Endothelial cell of umbilical vein (primary cell): ENCODE measurements at places on chromosomes 7 and 10.

- no peaks in the 10 kb centered on the region for H3K27me3 ChIP-seq
- H3K4me1 ChIP-seq = no peaks in the 10 kb centered on the region
- no peaks in the 10 kb centered on the region for H3K36me3 ChIP-seq
Measured at GRCh38 chr10:3010816-3011460, 56.4 kb upstream of the PFKP start.

DNA sequence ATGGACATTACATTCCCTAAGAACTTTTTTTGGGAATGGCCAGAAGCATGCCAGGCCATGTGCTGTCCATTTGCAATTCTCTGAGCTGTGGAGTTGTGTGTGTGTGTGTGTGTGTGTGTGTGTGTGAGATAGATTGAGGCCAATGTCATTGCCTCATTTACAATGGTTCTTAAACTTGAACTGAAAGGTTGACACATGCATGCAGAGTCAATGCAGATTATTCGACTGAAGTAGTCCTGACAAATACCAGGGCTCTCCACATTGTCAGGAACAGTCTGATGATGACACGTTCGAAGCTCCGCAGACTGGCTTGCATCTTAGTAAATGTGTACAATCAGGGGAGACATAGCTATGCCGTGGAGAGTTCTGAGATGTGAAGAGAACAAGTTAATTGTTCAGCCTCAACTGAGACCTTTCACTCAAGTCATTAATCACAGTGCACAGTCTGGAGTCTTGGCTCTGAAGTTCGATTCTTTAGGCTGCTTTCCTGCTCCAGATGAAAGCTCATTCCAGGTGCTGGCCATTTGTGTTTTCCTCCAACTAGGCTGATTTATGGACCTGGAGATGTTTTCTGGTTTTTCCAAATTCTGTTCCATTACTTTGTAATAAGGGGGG lies 921.9 kb downstream of the LRMDA start:
- H3K4me1 ChIP-seq = peaks cover 23% of the 10 kb centered on the region
- peak overlapping the region; percentile 90 for H3K27ac ChIP-seq

- peaks cover 56% of the 10 kb centered on the region for H3K36me3 ChIP-seq
- no peak for DNase-seq
- no peak overlapping the region for H3K27ac ChIP-seq
- no peak overlapping the region for H3K4me3 ChIP-seq
- no peaks in the 10 kb centered on the region for H3K4me1 ChIP-seq
Measured at GRCh38 chr7:100577103-100577502, 3.4 kb upstream of the SAP25 start.

DNA sequence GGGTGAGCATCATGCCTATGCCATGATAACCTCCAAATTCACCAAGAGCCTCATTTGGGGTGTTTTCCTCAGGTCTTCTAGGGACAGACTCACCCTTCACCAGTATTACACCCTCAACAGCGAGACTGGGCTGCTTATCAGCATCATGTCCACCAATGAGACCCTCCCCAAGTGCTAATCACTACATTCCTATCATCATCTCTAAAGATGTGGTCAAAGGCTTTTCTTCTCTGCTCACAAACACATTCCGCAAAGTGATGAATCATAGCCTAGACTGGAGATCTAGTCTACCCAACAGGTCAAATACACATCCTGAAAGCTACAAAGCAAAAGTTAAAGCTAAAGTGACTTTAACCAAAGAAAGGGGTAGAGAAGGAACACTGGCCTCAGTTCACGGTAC lies 75.3 kb upstream of the C7orf33 start:
- H3K4me3 ChIP-seq = no peak overlapping the region
- no peaks in the 10 kb centered on the region for H3K27me3 ChIP-seq
- H3K36me3 ChIP-seq = no peaks in the 10 kb centered on the region
- no peak overlapping the region for H3K27ac ChIP-seq

DNA sequence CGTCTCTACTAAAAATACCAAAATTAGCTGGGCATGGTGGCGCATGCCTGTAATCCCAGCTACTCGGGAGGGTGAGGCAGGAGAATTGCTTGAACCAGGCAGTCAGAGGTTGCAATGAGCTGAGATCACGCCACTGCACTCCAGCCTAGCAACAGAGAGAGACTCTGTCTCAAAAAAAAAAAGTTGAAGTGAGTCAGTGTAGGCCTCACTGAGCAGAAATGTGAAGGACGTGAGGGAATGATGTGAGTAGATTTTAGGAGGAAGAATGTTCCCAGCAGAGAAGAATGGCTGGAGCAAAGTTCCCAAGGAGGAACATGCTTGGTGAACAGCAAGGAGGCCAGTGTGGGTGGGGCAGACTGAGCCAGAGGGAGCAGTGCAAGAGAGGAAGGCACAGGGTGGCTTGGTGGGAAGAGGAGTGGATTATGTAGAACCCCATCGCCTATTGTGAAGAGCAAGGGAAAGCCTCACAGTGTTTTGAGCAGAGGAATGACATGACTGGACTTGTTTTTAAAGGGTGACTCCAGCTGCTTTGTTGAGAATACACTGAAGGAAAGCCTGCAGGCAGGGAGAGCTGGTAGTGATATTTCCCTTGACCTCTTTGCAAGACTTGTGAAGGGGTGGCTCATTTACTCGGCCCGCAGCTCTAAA lies 708.7 kb downstream of the SUGCT start:
- H3K36me3 ChIP-seq = no peaks in the 10 kb centered on the region
- peaks cover 6% of the 10 kb centered on the region for H3K4me1 ChIP-seq
- DNase-seq = no peak
- no peak overlapping the region for H3K27ac ChIP-seq
- no peak overlapping the region for H3K4me3 ChIP-seq

- H3K36me3 ChIP-seq = no peaks in the 10 kb centered on the region
- DNase-seq = peak; percentile 97
- H3K27ac ChIP-seq = peak overlapping the region; percentile 92
- H3K4me1 ChIP-seq = peaks cover 81% of the 10 kb centered on the region
Measured at GRCh38 chr7:137992104-137992549, 9.8 kb downstream of the CREB3L2 start.

- H3K27me3 ChIP-seq = no peaks in the 10 kb centered on the region
- no peaks in the 10 kb centered on the region for H3K4me1 ChIP-seq
- H3K27ac ChIP-seq = no peak overlapping the region
- no peaks in the 10 kb centered on the region for H3K36me3 ChIP-seq
- H3K4me3 ChIP-seq = no peak overlapping the region
- no peak for DNase-seq
Measured at GRCh38 chr7:77888998-77889397, 90.4 kb downstream of the PHTF2 start.

GRCh38 chr10:27611744-27612550 lies 107.8 kb downstream of the RAB18 start:
- H3K4me3 ChIP-seq = no peak overlapping the region
- H3K4me1 ChIP-seq = no peaks in the 10 kb centered on the region
- no peaks in the 10 kb centered on the region for H3K36me3 ChIP-seq
- no peak for DNase-seq
- no peak overlapping the region for H3K27ac ChIP-seq

- H3K36me3 ChIP-seq = no peaks in the 10 kb centered on the region
- H3K4me3 ChIP-seq = no peak overlapping the region
- no peaks in the 10 kb centered on the region for H3K4me1 ChIP-seq
- DNase-seq = no peak
- H3K27me3 ChIP-seq = no peaks in the 10 kb centered on the region
Measured at GRCh38 chr10:44830022-44830421, 81.1 kb upstream of the TMEM72 start.

DNA sequence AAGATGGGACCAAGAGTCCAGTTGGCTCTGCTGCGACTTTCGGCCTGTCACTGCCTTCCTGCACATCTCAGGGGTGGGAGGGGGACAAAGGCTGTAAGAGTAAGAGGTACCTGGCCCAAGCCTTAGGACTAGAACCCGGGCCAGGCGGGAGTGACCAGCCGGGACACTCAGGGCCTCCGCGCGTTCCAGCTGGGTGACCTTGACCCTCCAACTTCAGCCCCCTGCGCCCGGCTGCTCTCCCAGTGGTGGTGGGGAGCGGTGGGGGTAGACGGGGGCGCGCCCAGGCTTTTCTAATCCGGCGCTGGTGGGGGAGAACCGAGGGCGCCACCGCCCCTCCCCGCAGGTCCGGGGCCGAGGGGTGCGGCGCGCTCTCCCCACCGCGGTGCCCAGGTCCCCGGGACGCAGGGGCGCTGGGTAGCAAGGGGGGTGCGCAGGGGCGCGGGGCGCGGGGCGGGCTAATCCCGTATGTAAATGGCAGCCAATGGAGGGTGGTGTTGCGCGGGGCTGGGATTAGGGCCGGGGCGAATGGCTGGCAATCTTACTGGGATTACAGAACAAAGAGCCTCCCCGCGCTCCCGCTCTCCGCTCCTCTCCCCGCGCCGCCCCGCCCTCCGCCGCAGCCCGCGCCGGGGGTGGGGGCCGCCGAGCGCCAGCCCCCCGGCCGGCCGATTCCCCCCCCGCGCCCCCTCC lies at the start of gene GTF2IRD1:
TSS of gene GTF2IRD1 (plus strand) at position 585 of the 690 bp plus-strand sequence. CDS start 54,175 bp downstream, outside the sequence.
- peaks cover 9% of the 10 kb centered on the region for H3K4me1 ChIP-seq
- H3K27ac ChIP-seq = peak within 1 kb of the TSS; percentile 40
- H3K27me3 ChIP-seq = no peaks in the 10 kb centered on the region
- DNase-seq = peak; percentile 58

DNA sequence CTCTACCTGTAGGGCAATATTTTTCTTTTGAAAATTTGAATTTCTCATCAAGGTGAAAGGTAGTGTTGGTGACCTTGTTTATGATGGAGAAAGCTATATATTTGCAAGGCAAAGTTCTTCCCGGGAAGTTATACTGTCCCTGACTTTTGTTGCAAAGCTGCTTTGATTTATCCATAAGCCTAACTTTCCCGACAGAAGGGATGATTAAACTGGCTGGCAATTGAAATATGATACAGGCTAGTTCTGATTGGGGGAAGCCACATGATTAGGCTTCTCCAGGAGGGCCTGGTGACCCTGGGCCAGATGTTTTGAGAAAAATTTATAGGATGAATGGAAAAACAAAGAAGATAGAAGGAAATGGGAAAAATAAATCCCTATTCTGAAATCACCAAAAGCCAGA lies 215.5 kb downstream of the ACTR3B start:
- no peaks in the 10 kb centered on the region for H3K4me1 ChIP-seq
- H3K27me3 ChIP-seq = no peaks in the 10 kb centered on the region
- H3K36me3 ChIP-seq = no peaks in the 10 kb centered on the region
- no peak overlapping the region for H3K27ac ChIP-seq
- H3K4me3 ChIP-seq = no peak overlapping the region

DNA sequence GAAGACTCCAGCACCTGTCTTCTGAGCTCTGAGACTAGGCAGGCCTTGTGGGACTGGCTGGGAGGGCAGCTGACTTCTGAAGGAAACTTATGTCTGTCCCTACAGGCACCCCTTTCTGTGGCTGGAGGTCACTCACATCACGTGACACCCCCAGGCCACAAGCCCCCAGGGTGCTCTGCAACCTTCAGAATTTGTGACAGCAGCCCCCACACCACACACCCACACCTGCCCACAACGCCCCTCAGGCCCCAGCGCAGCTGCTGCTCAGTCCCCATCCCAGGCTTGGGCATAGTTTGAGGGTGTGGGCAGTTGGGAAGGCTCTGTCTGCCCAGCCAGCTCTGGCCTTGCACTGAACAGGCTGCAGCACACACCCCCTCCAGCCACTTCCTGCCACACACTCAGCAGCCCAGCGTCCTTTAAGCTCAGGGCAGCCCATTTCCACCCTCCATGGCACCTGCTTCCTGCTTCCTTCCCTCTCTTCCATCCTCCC lies 80.0 kb upstream of the UNC5B start:
- H3K36me3 ChIP-seq = no peaks in the 10 kb centered on the region
- no peak overlapping the region for H3K4me3 ChIP-seq

DNA sequence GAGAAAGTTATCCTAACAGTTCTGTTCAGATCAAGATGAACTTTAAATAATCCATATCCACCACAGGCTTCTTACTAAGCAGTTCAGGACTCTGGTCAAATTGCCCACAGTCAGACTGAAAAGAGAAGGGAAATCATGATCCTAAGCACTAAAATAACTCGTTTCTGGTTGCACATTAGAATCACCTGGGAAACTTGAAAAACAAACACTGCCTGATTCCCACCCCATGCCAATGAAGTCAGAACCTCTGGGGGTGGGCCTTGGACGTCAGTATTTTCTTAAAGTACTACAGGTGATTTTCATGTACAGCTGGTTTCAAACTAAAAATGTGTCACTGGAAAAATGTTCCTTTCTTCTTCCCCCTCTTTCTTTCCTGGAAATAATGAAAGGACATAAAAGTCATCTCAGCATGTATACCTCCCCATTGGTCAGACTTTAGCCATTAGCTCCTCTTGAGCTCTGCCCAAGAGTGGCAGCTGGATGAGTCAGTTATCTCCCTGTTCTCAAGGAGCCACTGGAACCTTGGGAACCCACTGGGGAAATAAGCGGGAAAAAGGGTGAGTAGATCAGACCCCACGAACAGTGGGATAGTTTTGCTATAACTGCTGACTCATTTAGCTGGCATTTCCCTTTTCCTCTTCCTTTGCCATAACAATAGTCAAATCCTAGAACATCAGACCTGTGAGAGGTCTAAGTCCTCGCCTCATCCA lies 75.3 kb upstream of the IL6 start:
- H3K27me3 ChIP-seq = no peaks in the 10 kb centered on the region
- peaks cover 69% of the 10 kb centered on the region for H3K4me1 ChIP-seq
- no peak overlapping the region for H3K4me3 ChIP-seq

- no peaks in the 10 kb centered on the region for H3K27me3 ChIP-seq
- H3K27ac ChIP-seq = no peak overlapping the region
- no peak overlapping the region for H3K4me3 ChIP-seq
- H3K4me1 ChIP-seq = no peaks in the 10 kb centered on the region
- no peaks in the 10 kb centered on the region for H3K36me3 ChIP-seq
Measured at GRCh38 chr10:44314802-44315460, 70.0 kb downstream of the CXCL12 start.

DNA sequence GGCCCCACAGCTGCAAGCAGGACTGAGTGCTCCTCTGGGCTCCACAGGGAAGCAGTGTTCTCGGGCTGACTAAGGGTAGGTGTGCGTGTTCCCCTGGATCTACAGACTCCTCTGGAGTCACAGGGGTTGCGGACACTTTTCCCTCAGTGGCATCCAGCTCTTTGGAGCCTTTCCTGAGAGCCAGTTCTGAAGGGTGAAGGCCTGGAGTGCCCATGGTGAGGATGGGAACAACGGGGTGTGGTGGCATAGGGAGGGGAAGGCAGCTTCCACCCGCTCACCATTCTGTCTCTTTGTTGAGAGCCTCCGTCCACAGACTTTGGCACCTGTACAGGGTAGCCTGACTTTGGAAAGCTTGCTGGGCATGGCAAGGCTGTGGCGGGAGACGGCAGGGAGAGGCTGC lies 104.1 kb upstream of the PCBD1 start:
- no peak for DNase-seq
- no peak overlapping the region for H3K27ac ChIP-seq
- H3K27me3 ChIP-seq = peaks cover 12% of the 10 kb centered on the region
- no peak overlapping the region for H3K4me3 ChIP-seq

GRCh38 chr10:49419005-49419404 lies 23.1 kb upstream of the DRGX start:
- DNase-seq = no peak
- no peaks in the 10 kb centered on the region for H3K4me1 ChIP-seq
- no peaks in the 10 kb centered on the region for H3K27me3 ChIP-seq
- H3K4me3 ChIP-seq = no peak overlapping the region

GRCh38 chr10:105023211-105024111 lies 382.4 kb downstream of the SORCS3 start:
- no peaks in the 10 kb centered on the region for H3K36me3 ChIP-seq
- DNase-seq = no peak
- no peaks in the 10 kb centered on the region for H3K27me3 ChIP-seq
- H3K4me3 ChIP-seq = no peak overlapping the region
- H3K4me1 ChIP-seq = no peaks in the 10 kb centered on the region
- no peak overlapping the region for H3K27ac ChIP-seq
